HFF-Myc (cell line): ENCODE measurements at places on chromosomes 2 and 18.

- DNase-seq, result no peak
Observed at GRCh38 chr2:50614056-50614455, 417.9 kb downstream of the NRXN1 start.

DNA sequence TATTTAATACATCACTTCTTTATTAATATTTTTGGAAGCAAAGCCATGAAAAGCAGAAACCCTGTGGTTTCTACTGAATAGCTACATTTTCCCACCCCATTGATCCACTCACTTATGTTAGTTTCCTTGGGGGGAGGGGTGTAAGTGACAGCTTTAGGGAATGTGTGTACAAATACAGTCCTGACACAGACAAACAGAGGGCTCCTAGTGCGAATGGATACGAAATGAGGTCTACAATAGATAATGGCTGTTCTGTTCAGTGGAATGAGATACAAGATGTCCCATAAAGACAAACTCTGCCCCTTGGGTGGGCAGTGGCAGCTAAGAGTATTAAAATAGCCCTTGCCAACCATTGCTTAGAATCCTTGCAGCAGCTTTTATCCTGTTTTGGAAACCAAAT is 312.9 kb downstream of the NCKAP5 start:
- no peak for DNase-seq

DNA sequence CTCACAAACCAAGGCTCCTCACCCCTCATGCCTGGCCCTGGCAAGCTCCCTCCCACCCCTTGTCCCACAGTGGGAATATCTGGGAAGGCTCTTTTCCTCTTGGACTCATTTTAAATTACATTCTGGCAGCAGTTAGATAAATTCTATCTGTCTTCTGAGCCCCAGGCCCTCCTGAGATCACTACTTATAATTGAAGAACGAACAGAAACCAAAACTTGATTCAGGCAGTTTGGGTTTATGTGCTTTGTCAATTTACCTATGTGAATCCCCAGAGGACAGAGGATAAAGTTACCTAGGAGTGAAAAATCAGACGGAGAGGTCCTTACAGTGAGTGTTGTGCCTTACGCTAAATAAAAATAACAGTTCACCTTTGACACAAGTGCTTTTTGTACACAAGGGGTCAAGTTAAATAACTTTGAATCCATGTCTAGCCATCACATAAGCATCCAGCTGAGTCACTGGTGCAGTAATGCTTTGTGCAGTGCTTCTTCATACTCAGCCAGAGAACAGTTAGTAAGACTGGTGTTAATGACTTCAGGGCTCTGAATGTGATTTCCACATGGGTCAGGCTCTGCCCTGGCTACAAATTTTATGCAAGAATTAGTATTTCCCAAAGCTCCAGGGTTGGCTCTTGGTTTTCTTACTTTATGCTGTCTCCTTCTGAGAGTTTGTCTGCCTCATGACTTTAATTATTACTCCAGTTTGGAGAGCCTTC is 329.3 kb downstream of the INSIG2 start:
- DNase-seq, result no peak

- no peak for DNase-seq
Observed at GRCh38 chr2:203690441-203691047, 15.9 kb upstream of the CD28 start.

GRCh38 chr18:3540805-3541548 is 91.0 kb downstream of the TGIF1 start:
- DNase-seq, result no peak

- DNase-seq, result no peak
Observed at GRCh38 chr2:191714925-191715324, 37.0 kb downstream of the NABP1 start.

GRCh38 chr2:114219456-114219855 is 223.0 kb upstream of the DPP10 start:
- no peak for DNase-seq
